ENCODE measurements at places on chromosomes 6 and 20.

GRCh38 chr6:9518431-9518830, 896.4 kb downstream of the TFAP2A start:
- DNase-seq: no peak

DNA sequence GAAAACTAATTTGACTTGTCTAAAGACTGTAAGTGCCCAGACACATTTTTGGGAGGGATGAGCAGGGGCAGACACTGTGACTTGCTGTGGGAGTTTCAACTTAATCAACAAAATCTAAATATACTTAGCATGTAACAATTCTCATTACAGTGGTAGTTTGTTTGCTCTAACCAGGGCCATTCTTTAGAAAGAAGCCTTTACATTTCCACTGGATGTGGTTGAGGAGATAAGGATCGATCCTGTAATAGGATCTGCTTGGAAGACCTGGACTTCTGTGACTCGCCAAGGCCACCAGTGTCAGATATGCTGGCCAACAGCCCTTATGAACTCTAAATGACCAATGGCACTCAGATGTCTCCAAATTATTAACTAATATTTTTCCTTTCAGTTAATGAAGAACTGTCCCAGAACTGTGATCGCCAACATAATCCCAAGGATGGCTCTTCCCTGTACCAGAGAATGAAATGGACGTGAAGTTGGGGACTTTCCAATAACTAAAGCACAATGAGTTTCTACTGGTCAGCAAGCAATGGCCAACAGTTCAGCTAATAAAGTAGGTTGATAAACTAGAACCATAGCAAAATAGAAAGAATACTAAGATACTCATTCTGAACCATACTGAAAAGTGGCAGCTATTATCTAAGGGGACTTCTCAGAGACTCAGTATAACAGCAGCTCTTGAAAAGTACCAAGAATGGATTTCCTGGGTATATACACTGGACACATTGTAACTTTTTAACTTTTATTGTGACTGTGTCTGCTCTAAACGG, 7.5 kb downstream of the SMLR1 start:
- DNase-seq: no peak

DNA sequence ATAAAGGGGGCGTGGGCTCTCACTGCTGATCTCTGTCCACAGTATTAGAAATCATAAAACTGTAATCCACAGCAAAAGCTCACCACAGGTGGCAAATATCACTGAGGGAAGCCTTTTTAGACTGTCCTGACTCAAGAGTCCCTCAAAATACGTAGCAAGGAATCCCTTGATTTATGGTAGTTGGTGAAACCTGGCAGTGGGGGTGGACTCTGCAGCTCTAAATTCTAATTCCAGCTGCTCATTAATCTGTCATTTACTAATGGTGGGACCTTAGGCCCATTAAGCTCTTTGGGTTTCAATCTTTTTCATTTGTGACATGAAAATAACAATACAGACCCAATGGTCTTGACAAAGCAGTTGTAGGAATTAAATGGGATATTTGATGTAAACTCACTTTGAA, 32.3 kb downstream of the GMDS start:
- no peak for DNase-seq

GRCh38 chr6:131223416-131223815, 88.1 kb downstream of the AKAP7 start:
- DNase-seq: no peak

DNA sequence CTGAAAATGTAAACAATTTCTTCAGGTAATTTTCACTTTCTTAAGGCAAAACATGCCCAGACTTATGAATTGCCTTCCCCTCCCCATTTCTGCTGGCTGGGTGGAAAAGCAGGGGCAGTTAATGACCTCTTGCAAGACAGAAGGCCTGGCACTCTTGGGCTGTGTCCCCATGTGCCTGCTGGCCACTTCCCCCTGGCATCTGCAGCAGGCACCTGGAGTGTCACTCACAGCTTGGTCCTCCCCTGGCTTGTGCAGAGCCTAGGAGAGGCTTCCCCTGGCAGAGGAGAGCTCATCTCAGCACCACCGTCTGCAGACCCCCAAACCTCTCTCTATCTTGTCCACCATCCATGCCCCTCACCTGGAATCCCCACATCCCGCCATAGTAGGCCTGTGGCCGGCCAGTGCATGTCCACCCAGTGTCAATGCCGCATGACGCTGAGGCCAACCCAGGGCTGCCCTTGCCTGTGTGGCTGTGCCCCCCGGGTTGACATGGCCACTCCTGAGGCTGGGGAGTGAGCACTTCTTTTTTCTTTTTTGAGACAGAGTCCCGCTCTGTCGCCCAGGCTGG, 83.5 kb upstream of the SLC22A23 start:
- no peak for DNase-seq

GRCh38 chr20:36311141-36311853, 5.2 kb downstream of the DLGAP4 start:
- DNase-seq: no peak

DNA sequence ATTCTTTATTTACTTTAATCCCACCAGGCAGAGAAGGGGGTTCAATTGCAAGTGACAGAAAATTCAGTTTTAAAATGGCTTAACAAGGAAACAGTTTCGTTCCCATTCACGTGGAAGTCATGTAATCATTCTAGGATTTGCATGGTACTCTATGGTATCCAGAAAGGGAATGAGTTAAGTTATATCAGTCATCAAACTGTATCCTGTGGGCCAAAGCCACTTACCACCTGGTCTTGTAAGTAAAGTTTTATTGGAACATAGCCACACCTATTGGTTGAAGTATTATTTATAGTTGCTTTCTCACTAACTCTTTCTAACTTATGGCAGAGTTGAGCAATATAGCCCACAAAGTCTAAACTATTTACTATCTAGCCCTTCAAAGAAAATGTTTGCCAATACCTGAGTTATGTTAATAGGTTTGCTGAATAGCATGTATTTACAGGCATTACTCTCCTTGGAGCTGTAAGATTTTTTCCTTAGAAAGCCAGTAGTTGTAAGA, 10.2 kb upstream of the MMS22L start:
- DNase-seq: no peak

- DNase-seq: no peak
These were observed 587 bp upstream of the BTN3A1 start for GRCh38 chr6:26401389-26401986.

GRCh38 chr6:42088101-42088591, 37.8 kb downstream of the TAF8 start:
- no peak for DNase-seq

DNA sequence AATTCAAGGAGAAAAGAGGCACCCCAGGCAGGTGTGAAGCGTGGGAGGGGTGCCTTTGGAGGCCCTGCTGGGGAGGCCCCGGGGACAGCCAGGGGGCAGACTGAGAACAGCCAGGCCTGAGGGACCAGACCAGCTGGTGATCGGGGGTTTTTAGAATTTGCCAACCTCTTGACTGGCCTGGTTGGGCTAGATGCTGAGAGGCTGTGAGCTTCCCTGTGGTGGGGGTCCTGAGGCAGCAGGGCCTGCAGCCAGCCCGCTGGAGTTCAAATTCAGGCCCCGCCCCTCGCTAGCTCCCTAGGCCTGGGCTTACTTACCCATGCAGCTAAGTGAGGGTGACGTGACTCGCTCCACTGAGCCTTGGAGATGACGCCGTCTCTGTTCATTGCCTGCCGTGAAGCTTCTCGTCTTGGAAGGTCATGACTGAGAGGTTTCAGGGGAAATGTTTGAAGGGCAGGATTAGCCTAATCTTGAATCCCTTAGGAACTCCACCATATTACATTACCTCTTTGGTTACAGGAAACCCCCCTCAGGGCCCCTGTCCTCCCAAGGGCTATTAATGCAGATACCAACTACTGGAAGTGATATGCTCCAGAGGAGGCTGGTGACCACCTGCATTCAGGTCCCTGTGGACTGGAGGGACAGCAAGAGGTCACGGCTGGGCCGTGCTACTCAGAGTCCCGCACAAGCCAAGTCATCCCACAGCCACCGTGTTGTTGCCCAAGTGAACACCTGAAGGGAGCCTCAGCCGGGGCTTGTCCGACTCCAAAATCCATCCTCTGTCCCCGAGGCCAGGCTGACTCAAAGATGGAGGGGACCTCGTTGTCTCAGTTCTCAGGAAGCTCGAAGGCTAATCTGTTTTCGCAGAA, 73.9 kb upstream of the DUSP22 start:
- DNase-seq: no peak

DNA sequence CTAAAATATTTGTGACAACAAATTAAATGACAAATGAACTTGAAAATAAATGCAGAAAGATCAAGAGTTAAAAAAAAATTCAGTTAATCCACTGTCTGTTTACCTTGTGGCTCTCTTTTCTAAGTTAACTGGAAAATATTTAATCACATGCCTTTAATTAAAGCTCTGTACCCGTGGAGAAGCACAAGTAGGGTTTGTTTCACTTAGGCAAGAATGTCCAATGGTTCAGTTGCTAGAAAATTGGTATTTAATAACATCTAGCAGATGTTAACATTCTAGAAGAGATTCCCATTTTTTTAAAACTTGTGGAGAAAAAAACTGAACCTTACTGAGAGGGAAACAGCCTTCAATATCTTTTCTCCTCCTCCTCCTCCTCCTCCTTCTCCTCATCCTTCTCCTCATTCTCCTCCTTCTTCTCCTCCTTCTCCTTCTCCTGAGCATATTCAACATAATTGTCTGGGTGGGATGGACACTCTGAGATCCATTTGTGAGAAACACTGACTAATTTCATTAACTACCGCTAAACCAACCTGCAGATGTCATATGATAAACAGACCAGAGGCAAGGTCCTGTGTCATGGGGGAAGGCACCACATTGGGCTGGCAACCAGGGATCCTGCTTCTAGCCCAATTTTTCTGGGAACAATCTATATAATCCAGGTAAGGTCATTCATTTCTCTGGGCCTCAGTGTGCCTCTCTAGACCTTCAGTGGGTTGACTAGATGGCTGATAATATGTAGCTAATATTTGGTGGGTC, 44.1 kb upstream of the AKIRIN2 start:
- DNase-seq: no peak
